ENCODE measurements at places on chromosomes 16 and 17.

DNA sequence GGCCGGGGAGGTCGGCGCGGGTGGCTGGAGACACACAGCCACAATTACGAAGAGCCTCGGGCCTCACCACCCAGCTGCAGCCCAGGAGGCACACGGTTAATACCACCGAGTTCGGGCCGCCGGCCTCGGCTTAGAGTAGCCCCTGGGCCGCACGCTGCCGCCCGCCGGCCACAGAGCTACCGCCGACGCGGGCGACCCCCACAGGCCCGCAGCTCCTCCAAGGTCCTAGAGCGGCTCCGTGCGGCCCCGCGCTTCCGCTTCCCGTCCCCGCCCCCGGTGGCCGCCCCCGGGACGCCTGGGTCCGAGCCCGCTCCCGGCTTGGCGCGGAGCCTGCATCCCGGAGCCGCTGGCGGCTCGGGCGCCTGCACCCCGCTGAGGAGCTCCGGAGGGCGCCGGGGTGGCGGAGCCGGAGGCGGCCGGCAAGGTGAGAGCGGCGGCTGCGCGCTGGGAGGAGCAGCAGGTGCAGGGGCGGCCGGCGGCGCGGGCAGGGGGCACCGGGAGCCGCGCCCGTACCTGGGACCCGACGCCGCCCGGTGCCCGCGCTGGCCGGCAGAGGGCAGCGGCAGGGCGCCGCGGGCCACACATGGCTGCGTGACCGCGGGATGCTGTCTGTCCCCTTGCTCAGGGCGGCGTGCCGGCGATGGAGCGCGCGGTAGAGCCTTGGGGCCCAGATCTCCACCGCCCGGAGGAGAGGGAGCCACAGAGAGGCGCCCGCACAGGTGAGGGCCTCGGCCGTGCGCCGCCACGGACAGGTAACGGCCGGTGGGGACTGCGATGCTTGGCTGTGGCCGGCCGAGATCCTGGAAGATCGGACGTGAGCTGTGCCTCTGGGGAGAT lies at the start of gene ZNF48:
TSS of gene ZNF48 (plus strand) at position 266 of the 837 bp plus-strand sequence. CDS start at position 641, 375 bp downstream.
- DNase-seq = peak; percentile 94

DNA sequence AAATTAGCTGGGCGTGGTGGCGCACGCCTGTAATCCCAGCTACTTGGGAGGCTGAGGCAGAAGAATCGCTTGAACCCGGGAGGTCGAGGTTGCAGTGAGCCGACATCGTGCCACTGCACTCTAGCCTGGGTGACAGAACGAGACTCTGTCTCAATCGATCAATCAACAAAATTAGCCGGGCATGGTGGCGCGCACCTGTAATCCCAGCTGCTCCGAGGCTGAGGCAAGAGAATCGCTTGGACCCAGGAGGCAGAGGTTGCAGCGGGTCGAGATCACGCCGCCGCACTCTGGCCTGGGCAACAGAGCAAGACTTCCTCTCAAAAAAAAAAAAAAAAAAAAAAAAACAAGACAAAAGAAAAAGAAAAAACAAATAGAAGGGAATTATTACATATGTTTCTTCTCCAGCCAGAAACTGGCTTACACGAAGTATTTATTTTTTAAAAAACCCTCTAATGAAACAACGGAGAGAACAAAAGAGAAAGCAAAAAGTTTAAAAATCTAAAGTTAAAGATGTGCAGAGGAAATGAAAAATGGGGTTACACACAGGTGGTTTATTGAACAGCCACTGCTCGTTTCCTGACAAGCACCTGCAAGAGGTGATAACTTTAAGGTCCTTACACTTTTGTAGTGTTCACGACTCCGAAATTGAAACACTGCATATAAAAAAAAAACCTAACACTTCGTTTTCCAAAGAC lies 1.4 kb downstream of the SYNRG start:
- DNase-seq = no peak

DNA sequence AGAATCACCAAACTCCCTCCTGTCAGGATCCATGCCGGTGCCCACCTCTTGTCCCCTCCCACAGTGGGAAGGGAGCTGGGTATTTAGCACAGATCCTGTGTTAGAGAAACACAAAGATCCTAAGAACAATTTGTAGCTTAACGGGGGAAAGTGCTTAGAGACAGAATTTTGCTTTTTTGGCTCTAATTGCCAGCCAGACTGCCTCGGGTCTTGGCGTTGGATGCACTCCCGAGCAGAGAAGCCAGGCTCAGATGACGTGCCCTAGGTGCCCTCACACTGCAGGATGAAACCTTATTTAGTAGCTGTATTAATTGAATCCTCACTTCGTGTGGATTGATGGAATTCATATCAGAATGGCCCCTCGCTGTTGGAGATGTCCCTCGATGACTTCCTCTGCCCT lies 22.5 kb upstream of the MAF start:
- DNase-seq = peak; percentile 41

DNA sequence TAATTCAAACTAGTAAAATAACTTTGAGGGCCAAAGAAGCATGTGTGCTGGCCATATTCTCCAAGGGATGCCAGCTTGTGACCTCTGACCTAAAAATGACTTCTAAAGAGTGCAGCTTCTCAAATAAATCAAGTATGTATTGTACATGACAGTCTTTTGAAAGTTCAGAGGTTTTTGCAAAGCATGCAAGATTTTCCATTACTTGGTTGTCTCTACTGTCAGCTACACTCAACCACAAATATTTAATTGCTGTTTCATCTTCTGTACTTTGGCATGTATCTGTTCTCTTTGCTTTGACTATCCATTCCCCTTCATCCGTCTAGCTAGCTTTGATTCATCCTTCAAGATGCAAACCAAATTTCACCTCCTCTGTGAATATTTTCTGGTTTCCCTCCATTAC lies 121.9 kb upstream of the HS3ST2 start:
- DNase-seq = no peak

DNA sequence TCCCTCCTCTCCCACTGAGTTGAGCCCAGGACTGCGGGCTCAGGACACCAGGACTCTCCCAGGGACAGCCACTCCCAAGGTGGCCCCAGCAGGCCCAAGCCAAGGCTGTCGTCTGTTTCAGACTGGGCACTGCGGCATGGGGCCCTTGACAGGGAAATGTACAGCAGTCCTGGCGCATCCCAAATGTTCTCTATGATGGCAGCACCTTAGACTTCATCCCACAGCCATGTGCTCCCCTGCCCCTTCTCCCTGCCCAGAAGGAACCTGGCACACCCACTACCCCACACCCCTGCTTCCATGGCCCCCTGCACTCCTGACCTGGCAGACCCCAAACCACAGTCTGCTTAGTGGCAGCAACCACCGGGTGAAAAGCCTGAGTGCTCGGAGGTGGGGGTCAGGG lies 18.2 kb downstream of the RBFOX3 start:
- no peak for DNase-seq

DNA sequence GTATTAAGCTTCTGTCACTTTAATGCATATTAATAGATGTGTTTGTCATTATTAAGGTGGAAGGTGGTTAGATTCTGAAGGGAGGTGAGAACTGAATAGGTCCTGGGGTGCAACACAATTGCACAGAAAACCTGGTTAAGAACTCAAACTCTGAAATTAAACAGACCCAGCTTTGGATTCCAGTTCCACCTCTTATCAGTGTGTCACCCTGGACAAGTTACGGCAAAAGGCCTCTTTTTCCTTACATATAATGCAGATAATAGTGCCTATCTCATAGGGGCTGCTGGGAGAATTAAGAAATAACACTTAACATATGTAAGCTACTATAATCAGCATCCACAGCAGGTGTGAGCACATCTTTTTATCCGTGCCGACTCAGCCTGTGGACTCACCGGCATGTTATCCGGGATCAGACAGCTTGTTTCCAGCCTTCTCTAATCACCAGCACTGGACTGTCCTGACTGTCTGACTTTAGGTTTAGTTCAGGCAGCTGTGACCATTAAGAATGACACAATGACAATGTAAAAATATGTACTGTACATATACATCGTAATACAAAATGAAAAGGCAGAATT lies 31.4 kb downstream of the TEX2 start:
- DNase-seq = no peak

- no peak for DNase-seq
Measured at GRCh38 chr16:5205361-5206040, 107.9 kb upstream of the EEF2KMT start.
